ENCODE measurements at places on chromosomes 5 and 9. TPM values are rescaled to one million over a fixed set of nuclear protein-coding genes. Genes with fewer than 3 reads are reported as not detected.
A peak's percentile ranks its signal among the peaks of the same experiment; 100 is the strongest.

Gene TERT
- total RNA-seq: not detected

Gene F12
- total RNA-seq: 1.1 TPM

Gene HDAC3
- 51.0 TPM for total RNA-seq

Gene NNT
- total RNA-seq: 95.7 TPM

Gene SNCAIP
- 4.0 TPM for total RNA-seq

Gene CFAP90
- total RNA-seq: 0.49 TPM

GRCh38 chr9:109831998-109832658, 52.1 kb downstream of the PALM2AKAP2 start:
- H3K4me3 ChIP-seq: no peak overlapping the region
- no peaks in the 10 kb centered on the region for H3K27me3 ChIP-seq
- no peaks in the 10 kb centered on the region for H3K36me3 ChIP-seq
- H3K4me1 ChIP-seq: peaks cover 3% of the 10 kb centered on the region

DNA sequence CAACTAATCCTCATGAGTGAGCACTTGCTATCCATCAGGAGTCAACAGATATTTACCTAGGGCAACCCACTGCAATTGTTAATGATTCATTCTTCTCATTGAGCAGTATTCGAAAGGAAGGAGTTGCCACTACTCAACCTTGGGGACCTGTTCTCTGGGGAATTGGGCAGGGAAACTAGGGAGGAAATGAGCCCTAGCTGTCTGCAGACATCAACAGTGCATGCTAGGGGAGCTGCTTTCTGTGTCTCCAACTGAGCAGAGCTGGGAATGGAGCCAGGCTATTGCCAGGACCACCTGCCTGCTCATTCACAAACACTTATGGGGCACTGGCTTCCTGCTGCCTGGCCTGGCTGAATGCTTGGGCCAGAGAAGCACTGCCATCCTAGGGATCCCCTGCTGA, 183.4 kb downstream of the TMEM38B start:
- no peak overlapping the region for H3K27ac ChIP-seq
- H3K4me3 ChIP-seq: no peak overlapping the region
- H3K27me3 ChIP-seq: no peaks in the 10 kb centered on the region
- H3K4me1 ChIP-seq: no peaks in the 10 kb centered on the region
- DNase-seq: no peak

DNA sequence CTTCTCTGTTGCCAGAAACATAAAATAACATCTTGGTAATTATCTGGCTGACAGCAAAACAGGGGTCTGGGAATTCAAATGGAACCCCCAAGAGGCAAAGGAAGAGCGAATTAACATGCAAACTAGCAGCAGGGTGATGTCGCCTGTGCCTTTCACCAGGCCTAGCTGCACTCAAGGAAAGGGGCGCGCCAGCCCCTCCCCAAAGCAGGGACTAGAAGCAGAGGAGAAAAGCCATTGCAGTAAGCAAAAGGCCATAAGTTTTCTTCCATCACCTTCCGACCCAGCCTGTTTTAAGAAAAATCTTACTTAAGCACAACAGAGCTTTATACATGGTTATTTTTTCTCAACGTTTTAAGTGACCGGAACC, 539 bp downstream of the POC5 start:
- H3K27me3 ChIP-seq: no peaks in the 10 kb centered on the region
- H3K4me1 ChIP-seq: peaks cover 9% of the 10 kb centered on the region
- H3K36me3 ChIP-seq: no peaks in the 10 kb centered on the region

GRCh38 chr9:93354451-93354850, 97.0 kb upstream of the FAM120A start:
- no peak overlapping the region for H3K4me3 ChIP-seq
- H3K27ac ChIP-seq: no peak overlapping the region
- DNase-seq: no peak
- no peaks in the 10 kb centered on the region for H3K27me3 ChIP-seq
- H3K4me1 ChIP-seq: no peaks in the 10 kb centered on the region

- no peak for DNase-seq
- no peaks in the 10 kb centered on the region for H3K36me3 ChIP-seq
- no peaks in the 10 kb centered on the region for H3K27me3 ChIP-seq
- peak overlapping the region; percentile 73 for H3K27ac ChIP-seq
Measured at GRCh38 chr5:131378721-131379541, 115.1 kb downstream of the CDC42SE2 start.

GRCh38 chr5:100584069-100584468, 48.9 kb downstream of the FAM174A start:
- H3K27me3 ChIP-seq: no peaks in the 10 kb centered on the region
- no peak overlapping the region for H3K4me3 ChIP-seq
- H3K4me1 ChIP-seq: no peaks in the 10 kb centered on the region
- H3K27ac ChIP-seq: no peak overlapping the region
- no peak for DNase-seq

- DNase-seq: no peak
- H3K27ac ChIP-seq: no peak overlapping the region
- H3K4me1 ChIP-seq: no peaks in the 10 kb centered on the region
Measured at GRCh38 chr5:112800891-112801290, 60.2 kb upstream of the SRP19 start.

DNA sequence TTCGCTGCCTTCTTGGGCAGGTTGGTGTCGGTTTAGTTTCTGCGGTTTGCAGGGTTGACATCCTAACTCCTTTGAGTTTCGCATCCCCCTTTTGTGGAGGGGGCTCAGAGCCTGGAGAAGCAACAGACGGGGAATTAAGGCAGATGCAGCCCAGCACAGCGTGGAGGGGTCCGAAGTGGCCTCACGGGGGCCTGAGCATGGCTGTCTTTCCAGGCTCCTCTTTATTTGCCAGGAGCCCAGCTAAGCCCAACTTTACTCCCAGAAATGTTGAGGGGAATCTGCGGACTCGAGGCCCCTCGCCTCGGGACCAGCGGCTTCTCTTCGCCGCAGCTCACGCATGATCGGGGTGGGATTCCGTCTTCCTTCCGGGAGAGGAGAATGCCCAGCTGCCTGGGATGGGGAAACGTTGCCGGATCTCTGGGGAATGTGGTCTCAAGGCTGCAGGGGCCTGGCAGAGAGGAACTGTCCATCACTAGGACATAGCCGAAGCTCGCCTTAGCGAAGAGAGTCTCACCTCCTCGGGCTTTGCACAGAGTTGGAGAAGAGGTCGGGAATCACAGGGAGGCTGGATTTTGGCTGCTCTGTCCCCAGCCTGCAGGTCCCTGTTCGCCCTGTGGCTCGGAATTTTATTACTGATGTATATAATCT, 1.3 kb downstream of the RAI14 start:
- H3K27me3 ChIP-seq: no peaks in the 10 kb centered on the region
- no peak for DNase-seq

GRCh38 chr5:176542596-176543427, 5.6 kb upstream of the RNF44 start:
- peak; percentile 28 for DNase-seq
- peak overlapping the region; percentile 50 for H3K27ac ChIP-seq
- H3K36me3 ChIP-seq: no peaks in the 10 kb centered on the region
- peak overlapping the region; percentile 50 for H3K4me3 ChIP-seq

DNA sequence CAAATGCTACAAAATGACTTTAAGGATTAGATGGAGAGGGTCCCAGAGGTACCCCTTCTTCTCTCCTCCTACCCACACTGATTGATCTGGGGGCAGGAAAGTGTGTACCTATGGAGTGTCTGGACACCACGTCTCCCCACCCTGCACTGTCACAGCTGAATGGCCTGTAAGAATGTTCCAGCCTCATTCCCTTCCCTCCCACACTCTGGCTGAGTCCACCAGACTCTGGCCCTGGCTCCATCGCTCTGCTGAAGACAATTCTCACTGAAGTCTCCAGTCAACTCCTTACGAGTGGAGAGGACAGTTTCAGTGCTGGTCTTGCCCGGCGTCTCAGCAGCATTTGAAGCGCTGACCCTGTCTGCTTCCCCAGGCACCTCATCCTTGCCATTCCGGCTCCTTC, 105.8 kb downstream of the TTLL11 start:
- no peak overlapping the region for H3K4me3 ChIP-seq
- DNase-seq: peak; percentile 73
- peaks cover 17% of the 10 kb centered on the region for H3K4me1 ChIP-seq
- no peaks in the 10 kb centered on the region for H3K27me3 ChIP-seq
- H3K27ac ChIP-seq: peak overlapping the region; percentile 33
- H3K36me3 ChIP-seq: no peaks in the 10 kb centered on the region
